ENCODE measurements at places on chromosomes 1 and 21.
A peak's percentile ranks its signal among the peaks of the same experiment; 100 is the strongest.

- no peak for DNase-seq
Observed at GRCh38 chr1:244341455-244342450, 110.0 kb downstream of the ADSS2 start.

DNA sequence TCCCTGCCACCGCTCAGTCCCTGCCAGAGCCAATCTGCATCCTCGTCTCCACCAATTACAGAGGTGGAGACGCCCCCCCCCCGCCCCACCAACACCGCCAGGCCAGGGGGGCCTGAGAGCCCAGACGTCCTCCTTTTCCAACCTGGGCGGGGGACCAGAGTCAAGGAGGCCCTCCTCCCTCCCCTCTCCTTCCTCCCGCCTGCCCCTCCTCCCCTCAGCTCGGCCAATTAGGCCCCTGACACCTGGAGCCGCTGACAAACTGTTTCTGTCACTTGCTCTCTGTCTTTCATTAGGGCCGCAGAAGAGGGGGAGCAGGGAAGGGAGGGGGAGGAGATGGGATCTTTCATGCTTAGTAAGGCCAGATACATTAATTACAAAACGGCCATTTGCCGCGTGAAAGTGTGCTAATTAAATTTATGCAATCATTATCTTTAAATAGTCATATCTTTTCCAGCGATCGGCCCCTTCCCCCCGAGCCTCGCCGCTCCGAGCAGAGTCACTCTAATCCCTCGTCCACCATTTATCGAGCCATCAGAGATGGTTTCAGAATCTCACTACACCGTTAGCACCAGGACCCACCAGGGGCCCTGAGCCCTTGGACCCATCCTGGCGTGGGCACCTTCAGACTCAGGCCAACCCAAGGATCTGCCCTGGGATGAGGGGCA lies 94.7 kb downstream of the PAX7 start:
- no peak for DNase-seq

DNA sequence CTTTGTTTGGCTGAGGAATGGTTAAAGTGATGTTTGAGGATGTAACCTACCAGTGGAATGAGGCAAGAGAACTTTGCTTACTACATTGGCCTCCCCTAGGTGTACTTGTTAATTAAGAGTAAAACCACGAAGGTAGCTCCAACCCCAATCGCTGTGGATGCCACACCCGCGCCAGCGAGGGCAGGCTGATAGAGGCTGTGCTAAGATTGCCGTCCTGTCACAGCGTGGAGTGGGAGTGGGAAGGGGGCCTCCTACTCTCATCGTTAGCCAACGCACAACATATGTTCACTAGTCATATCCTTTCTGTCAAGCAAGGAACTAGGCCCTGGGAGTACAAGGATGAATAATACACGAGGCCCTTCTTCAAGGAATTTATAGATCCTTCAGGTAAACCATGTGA lies 99.6 kb downstream of the RUNX1 start:
- no peak for DNase-seq

DNA sequence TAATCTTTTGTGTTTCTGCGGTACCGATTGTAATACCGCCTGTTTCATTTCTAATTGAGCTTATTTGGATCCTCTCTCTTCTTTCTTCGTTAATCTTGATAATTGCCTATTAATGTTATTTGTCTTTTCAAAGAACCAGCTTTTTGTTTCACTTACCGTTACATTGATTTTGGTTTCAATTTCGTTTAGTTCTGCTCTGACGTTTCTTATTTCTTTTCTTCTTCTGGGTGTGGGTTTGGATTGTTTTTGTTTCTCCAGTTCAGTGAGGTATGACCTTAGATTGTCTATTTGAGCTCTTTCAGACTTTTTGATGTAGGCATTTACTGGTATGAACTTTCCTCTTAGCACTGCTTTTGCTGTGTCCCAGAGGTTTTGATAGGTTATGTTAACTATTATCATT lies 9.4 kb downstream of the OR2M2 start:
- no peak for DNase-seq

- no peak for DNase-seq
Observed at GRCh38 chr21:28773036-28773435, 219.6 kb downstream of the LTN1 start.

- no peak for DNase-seq
Observed at GRCh38 chr1:75707191-75707590, 17.3 kb upstream of the ACADM start.

DNA sequence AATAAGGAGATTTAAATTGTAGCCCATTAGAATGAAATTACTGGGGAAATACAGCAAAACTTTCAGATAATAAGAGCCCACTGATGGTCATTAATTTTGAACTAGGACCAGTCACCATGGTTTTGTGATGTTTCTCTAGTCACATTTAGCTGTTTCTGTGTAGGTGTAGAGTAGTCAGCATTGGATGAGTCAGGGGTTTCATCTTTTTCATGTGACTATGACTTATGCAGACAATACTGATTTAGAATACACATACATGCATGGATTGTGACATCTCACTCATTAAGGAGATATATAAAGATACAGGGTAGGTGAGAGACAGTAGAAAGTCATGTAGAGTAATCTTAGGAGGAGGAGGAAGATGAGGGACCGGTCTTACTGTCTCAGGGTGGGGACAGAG lies 1192.7 kb downstream of the KCNT2 start:
- DNase-seq = no peak

DNA sequence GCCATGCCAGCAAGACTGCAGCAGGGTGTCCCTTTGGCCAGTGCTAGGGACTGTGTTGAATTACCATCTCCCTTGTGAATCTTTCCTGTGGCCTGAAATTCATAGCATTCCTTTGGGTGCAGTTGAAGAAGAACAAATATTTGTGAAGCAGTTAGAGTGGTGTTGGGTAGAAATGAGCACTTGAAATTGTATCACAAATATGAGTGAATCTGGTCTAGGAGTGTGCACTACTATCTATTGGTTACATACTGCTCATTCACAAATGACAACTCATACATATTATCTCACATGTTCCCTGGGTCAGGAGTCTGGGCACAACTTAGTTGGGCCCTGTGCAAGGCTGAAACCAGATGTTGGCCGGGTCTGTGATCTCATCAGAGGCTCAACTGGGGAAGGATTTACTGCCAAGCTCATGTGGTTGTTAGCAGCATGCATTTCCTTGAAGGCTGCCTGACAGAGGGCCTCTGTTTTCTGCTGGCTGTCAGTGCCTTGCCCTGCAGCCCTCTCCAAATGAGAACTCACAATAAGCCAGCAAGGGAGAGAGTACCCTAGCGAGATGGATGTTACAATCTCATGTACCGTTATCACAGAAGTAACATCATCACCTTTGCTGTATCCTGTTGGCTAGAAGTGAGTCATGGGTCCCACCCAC lies 23.8 kb downstream of the AJAP1 start:
- no peak for DNase-seq

DNA sequence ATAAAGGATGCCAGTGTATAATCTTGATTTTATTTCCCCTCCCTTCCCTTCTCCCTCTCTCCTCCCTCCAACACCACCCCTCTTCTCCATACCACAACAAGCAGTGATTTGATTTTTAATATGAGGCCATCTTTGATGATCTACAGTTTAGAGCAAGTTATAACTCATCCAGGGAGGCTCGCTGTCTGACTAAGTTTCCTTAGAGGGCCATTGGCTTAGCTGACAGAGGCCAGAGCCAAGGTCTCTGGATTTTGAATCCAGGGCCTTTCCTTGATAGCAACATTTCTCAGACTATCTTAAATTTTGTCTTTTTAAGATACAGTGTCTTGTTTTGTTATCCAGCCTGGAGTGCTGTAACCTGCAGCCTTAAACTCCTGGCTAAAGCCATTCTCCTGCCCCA lies 431.0 kb upstream of the USP24 start:
- no peak for DNase-seq

DNA sequence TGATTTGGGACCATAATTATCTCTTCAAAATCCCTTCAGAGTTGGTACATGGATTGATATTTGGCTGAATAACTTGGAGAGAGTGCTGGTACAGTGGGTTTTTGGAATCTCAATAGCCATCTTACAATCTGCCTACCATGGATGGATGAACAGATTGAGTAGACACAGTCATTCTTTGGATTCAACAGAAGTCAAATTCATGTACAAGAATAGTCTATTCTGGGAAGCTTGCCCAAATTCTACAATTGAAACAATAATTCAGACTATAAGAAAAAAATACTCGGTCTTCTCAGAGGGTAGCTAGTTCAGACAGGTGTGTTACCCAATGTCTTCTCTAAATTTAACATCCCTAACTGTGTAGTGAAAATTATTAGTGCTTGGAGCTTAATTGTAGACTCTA lies 574.0 kb downstream of the LRRIQ3 start:
- no peak for DNase-seq

DNA sequence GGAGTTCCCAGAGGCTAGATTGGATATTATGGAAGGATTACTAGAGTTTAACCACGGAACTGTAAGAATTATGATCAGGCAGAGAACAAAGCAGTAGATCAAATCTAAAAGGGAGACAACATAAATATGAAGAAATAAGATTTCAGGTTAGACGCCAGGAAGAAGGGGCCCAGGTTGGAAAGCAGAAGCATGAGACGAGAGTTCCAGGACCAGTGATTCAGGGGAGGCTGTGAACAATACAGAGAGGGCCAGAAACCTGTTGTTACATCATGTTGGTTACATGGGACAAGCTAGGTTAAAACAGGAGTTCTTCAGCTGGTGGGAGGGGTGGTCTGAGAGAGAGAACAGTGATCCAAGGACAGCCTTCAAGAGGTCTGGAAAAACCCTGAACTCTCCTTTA lies 128.4 kb upstream of the MROH9 start:
- no peak for DNase-seq

DNA sequence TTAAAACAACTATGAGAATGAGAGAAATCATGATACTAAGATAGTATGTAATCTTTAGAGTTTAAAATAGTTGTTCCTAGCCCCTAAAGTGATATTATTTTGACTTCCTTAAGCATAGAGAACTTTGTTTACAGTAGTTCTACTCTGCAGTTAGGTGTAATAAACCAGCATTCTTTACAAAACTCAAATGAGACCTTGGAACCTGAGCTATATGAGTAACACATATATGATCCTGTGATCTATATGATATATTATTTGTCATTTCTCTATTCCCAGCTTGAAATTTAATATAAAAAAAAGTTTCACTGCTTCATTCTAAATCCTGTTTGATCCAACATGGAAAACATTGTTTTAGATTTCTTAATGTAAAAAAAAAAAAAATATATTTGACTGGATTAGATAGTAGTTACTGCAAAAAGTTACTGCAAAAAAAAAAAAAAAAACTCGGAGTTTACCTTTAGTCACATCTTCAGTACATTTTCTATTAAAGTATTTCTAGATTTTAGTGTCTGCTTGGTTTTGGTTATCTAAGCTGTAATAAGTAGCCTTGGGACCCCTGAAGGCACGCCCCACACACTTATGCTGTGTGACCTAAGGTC lies 463.8 kb downstream of the USP25 start:
- DNase-seq = no peak

GRCh38 chr1:116943438-116943837 lies 33.7 kb downstream of the PTGFRN start:
- DNase-seq = no peak

GRCh38 chr1:225999912-226000337 lies 782 bp upstream of the SDE2 start:
- no peak for DNase-seq

GRCh38 chr1:84870591-84870990 lies 22.4 kb downstream of the LPAR3 start:
- DNase-seq = no peak

DNA sequence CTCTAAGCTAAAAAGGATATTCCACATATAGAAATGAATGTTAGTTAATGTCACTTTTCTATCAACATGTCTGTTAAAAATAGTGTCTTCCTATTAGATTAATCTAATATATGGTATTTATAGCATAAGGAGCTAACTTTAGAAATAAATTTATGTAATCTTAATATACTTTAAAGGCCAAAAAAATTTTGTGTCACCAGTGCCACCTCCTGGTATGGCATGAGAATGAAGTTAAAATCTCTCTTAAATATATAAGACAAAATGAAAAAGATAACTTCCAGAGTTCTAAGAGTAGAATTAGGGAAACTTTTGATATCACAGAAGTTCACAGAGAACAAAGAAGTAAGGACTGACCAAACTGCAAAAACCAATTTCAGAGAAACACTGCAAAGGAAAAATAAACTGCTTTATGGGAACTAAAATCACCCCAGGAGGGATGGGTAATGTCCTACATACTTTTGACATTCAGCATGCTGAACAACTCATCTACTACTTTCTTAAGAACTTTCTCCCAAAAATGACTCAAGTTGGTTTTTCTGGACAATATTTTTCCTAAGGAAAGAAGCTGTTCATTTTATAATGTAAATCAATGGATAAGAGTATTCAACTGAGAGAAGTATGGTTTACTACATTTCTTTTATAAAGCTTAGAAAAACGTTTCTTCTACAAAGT lies 82.8 kb downstream of the TRIM33 start:
- peak; percentile 5 for DNase-seq

DNA sequence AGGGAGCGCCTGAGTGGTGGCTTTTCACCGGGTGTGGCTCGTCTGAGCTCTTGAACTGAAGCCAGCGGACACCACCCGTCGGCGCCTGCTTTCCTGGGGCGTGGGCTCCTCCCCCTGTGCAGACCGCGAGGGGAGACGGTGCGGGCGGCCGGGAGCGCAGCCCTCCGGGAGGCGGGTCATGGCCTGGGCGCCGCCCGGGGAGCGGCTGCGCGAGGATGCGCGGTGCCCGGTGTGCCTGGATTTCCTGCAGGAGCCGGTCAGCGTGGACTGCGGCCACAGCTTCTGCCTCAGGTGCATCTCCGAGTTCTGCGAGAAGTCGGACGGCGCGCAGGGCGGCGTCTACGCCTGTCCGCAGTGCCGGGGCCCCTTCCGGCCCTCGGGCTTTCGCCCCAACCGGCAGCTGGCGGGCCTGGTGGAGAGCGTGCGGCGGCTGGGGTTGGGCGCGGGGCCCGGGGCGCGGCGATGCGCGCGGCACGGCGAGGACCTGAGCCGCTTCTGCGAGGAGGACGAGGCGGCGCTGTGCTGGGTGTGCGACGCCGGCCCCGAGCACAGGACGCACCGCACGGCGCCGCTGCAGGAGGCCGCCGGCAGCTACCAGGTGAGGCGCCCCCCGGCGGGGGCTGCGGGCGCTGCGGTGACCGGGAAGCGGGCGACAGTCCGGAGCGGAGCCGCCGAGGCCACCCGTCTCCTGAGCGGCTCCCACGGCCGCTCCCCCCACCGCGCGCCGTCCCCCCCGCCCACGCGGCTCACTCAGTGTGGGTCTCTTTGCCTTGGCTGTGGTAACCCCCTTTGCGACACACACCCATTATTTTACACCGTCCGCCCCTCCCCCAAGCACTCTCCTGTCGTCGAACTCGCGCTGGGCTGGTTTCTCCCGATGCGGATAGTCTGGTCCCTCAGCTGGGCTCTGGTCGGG lies at the start of gene TRIM58:
Gene TRIM58 (plus strand): TSS at position 119 of the 916 bp plus-strand sequence. CDS start 60 bp downstream, at position 179.
- no peak for DNase-seq

All from activated T-cell treated with anti-CD3 and anti-CD28 coated beads, Interleukin-2, amount 50 U/mL, for 4 hours (primary cell).